H54 (cell line): ENCODE measurements at places on chromosomes 2 and 18.

DNA sequence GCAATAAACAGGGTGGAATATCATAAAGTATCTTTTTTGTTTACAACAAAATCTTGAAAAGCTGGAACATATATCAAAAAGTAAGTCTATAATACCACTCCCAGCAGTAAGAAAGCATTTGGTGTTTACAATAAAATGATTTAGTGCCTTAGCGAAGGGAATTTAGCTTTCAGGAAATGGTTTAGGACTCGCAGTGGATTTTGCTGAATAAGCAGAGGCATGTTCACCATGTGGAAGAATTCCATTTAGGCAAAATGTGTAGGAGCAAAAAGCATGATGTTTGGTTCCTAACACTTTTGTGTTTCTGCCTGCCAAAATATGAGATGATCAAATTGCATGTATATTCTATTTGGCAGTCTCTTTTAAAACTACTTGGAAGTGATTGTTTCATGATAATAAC is 163.6 kb downstream of the AGPS start:
- no peak for DNase-seq

DNA sequence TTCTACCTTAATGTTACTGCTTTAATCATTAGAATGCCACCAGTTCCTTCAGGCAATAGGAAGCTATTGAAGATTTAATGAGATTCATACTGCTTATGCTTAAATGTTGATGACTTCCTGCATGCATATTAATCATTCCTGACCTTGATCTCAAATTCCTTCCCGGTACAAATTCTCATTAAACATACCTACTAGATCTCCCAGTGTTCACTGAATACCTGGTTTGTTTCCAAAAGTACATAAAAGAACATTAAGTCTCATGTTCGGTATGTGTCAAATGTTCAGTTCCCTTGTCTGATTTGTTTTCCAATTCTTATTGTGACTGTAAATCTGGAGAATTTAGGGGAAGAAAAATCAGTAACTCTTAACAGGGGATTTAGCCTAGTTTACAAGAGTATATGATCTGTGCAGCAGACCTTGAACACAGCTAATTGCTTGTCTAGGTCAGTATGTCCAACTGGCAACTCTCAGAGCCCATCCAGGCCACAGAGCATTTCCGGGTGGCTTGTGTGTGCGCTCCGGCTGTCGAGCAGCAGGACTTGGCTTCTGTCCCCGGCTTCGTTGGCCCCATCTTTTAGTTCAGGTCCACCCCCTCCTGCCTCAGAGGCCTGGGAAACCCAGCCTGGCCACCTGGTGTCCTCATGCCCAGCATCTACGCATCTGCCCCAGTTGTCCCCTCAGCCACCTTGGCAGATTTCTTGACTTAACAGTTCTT is 13.1 kb downstream of the METAP1D start:
- DNase-seq: no peak

- no peak for DNase-seq
Measured at GRCh38 chr2:236113948-236114347, 54.2 kb downstream of the GBX2 start.

DNA sequence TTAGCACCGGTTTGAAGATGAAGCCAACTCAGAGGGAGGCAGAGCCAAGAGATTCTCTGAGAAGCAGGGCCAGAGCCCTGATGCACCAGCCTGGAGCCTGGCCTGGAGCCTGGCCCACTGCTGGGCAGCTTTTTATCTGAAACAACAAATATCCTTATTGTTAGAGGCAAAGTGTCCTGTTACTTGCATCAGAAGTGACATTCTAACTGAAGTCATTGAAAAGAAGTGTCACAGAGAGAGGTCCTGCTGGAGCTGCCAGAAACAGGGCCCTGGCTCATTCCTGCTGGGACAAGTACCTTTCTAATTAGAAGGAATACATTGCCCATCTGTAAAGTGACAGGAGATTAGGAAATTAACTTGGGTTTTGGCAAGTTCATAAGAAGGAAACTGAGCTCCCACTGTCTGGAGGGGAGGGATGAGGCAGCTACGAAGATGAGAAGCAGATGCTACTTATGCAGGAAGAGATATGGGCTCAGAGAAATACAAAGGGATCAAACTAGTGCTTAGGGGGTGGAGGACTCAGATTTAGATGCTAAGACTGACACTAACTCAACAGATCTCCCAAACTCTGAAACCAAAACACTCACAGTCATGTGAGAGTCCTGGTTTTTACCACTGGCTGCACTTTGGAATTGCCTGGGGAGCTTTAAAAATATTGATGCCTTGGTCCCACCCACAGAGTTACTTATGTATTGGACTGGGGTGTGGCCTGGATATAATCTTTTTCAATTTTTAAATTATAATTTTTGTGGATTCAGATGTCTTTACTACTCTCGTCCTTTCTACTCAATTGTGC is 11.0 kb upstream of the HK2 start:
- DNase-seq: no peak

- DNase-seq: no peak
Measured at GRCh38 chr2:1192121-1192520, 221.1 kb upstream of the TPO start.

DNA sequence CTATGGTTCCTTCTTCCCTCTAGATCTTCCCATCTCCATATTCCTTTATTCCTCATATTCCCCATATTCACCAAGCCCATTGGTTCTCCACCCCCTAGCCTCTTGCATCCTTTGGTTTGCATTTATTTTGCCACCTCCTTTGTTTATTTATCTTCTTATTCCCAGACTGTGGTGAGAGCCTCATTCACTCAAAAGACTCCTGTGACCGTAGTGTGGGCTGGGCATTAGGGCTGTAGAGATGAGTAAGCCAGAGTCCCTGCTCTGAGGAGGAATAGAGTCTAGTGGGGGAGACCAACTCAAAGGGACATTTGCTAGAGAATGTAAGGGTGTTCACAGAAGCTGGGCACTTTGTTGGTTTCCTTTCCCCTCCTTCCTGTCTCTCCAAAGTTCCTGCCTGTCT is 8.3 kb downstream of the ATG16L1 start:
- DNase-seq: no peak

- no peak for DNase-seq
Measured at GRCh38 chr2:111923276-111923804, 24.9 kb downstream of the MERTK start.

GRCh38 chr2:45257820-45258219 is 248.6 kb upstream of the SIX2 start:
- no peak for DNase-seq

DNA sequence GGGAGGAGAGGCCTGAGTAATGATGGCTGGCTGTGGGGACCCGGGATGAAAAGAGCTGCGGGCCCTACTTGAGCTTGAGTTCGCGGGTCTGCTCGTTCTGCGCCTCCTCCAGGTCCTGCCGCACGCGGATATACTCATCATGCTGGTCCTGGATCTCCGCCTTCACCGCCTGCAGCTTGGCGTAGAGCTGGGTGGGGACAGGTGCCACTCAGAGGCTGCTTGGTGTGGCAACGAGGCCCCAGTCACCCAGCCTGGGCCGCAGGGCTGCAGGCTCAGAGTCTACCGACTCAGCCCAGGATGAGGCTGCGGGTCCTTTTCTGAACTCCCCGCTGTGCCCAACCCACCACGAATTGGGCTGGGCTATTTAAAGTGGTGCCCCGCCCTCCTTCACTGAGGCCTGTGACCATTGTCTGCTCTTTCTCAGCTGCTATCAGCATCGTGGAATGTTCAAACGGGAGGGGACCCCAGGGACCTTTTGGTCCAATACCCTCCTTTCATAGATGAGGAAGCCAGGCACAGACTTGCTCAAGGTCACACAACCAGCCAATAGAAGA is 28.0 kb downstream of the KIF3C start:
- DNase-seq: no peak

DNA sequence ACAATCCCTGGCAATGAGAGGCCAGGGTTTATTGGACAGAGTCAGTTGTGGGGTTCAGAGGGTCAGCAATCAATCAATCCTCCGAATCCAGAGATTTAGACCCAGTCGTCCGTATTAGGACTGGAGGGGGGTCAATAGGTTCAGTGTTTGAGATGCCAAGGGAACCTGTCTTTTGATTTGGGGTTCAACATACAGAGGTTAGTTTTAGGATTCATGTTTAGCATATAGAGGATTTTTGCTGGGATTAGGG is 292 bp downstream of the GMPPA start:
- DNase-seq: no peak

- no peak for DNase-seq
Measured at GRCh38 chr2:174589334-174589733, 8.3 kb downstream of the WIPF1 start.

DNA sequence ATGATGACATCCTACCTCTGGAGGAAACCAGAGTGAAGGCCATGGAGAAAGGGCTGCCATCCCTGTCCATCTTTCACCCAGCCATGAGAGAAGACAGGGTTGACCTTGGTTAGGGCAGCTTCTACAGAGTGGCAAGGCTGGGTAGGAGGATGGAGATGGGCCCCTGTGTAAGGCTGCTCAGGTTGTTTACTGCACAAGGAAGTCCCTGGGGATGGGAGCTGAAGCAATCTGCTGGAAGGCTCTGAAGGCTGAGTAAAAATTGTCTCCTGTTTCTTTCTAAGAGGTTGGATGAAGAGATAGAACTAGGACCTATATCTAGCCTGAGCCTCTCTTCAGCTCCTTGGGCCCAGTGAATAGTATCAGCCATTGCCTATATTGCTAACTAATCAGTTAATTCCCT is 14.4 kb downstream of the ELMOD3 start:
- no peak for DNase-seq

DNA sequence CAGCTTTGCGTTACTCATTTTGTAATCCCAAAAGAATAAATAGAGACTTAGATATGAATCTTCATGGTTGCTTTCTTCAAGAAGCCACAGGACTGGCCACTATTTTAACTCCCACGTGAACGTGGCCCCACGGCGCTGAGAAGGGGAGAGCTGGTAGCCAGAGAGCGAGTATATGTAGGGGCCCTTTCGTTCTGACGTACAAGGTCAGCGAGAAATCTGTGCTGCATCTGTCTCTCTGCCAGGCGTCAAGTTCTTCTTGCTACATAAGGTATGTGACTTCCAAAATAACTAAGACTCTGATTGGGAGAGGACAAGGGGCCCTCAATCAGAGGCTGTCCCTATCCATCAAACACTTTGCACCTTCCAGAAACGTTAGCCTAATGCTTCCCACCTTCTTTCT is 149.2 kb downstream of the PLEKHA3 start:
- DNase-seq: no peak

GRCh38 chr2:201965550-201965949 is 68.1 kb upstream of the FZD7 start:
- no peak for DNase-seq

DNA sequence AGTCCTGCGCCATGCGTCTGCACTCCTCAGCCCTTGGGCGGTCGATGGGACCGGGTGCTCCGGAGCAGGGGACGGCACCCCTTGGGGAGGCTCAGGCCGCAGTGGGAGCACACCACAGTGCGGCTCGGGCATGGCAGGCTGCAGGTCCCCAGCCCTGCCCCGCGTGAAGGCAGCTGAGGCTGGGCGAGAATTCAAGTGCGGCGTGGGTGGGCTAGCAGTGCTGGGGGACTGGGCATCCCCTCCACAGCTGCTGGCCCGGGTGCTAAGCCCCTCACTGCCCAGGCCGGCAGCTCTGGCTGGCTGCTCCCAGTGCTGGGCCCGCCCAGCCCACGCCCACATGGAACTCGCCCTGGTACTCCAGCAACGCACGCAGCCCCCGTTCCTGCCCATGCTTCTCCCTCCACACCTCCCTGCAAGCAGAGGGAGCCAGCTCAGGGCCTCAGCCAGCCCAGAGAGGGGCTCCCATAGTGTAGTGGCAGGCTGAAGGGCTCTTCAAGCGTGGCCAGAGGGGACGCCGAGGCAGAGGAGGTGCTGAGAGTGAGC is 198.3 kb upstream of the CNTNAP5 start:
- no peak for DNase-seq

GRCh38 chr2:146994246-146994645 is 850.6 kb upstream of the ACVR2A start:
- DNase-seq: no peak

DNA sequence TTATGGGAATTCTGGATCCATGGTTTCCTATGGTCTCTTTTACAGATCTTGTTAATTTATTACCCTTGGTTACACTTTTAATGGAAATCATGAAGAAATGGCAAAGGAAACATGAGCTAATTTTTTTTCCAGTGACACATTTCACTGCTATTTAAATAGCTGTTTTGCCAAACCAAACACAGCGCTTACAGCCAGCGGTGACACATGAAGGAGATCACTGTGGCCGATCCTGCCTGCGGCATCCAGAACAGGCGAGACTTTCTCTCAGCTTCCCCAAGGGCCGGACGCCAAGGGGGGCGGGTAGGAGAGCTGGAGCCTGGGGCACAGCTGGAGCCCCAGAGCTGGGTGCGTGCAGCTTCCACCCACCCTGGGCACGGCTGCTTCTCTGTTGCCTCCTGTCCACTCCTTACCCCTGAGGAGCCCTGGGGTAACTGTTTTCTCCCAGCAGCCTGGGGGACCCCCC is 81.4 kb upstream of the PKDCC start:
- peak; percentile 89 for DNase-seq

- DNase-seq: no peak
Measured at GRCh38 chr18:12751891-12752290, 49.0 kb downstream of the PSMG2 start.

GRCh38 chr2:238952261-238952919 is 104.5 kb downstream of the TWIST2 start:
- no peak for DNase-seq
